ENCODE measurements at places on chromosomes 11 and 22. TPM values are rescaled to one million over a fixed set of nuclear protein-coding genes. Genes with fewer than 3 reads are reported as not detected.

- no peak for DNase-seq
These were observed 47.7 kb downstream of the SLC35F2 start for GRCh38 chr11:107810875-107811274.

DNA sequence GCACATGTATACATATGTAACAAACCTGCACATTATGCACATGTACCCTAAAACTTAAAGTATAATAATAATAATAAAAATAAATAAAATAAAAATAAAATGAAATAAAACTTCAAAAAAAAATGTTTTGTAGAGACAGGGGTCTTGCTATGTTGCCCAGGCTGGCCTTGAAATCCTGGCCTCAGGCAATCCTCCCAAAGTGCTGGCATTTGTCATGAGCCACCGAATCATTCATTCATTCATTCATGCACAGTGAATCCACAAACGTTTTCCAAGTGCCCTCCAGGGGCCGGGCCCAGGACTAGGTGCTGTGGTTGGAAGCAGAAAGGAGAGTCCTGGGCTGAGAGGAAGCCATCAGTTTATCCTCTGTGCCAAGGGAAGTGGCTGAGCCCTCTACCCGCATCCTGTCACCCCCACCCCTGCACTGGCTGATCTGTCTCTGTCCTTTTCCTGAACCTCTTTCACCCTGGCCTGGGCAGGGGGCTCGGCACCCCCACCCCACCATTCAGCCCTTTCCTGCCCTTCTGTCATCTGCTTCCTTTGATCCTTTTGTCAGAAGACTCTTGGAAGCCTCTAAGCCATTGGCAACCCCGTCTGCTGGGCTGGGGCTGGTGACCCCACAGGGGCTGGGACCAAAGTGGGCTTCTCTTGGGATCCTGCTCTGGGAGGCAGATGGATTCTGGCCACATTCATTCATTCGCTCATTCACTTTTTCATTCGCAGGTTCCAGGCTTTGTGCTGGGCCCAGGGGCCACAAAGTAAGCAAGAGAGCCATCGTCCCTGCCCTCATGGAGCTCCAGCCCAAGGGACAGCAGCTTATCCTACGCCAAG is 84.3 kb downstream of the IGLL1 start:
- DNase-seq = no peak

DDTL gene
- not detected for total RNA-seq

DNA sequence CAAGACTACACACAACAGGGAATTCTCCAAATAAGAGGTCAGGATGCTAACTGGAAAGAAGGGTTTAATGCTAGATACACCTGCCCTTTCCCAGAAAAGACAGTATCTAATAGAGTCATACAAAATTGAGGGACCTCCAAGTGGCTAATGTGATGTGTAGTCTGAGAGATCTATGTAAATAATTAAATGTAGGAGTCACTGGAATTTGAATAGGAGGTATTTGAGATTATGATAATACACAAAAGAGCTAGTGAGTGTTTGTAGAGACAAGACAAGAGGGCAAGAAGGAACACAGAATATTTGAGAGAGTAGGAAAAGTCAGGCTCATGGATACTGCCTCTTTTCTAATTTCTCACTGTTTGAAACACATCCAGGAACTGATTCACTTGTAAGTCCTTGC is 15.5 kb upstream of the INSC start:
- no peak for DNase-seq

SLC22A8 gene
- total RNA-seq = not detected

GRCh38 chr11:34165786-34166555 is 60.5 kb downstream of the NAT10 start:
- no peak for DNase-seq

DNA sequence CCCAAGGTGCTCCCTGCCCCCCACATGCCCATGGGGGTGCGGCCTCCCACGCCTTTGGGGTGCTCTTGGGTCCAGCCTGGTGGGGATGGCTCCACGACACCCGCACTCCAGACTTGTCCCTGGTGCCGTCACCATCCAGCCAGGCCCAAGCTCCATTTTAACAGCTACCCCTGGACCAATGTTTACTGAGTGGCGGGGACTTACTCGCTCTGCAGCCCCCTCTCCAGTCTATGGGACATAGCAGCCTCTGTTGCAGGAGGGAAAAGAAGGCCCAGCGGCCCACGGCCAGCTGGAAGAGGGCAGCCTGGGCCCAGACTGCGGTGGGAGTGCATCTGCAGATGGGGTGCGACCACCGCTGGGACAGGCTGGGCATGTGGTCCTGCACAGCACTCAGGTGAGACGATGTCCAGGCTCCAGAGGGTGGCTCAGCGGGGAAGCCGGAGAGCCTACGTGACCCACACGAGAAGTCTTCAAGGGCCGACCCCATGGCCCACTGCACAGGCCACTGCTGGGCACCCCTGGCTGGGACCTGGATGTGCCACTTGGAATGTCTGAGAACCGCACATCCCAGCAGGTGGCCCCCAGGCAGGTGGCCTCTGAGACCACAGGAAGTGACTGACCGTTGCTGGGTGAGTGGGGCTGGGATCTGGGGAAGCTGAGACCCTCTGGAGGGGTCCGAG is 18.1 kb downstream of the IL17REL start:
- no peak for DNase-seq

MOGAT2 gene
- total RNA-seq = not detected

FGF3 gene
- not detected for total RNA-seq

All from CD8-positive, alpha-beta memory T cell (primary cell).